ENCODE measurements at places on chromosomes 5 and 9. TPM values are rescaled to one million over a fixed set of nuclear protein-coding genes. Genes with fewer than 3 reads are reported as not detected.

- H3K36me3 ChIP-seq: peaks cover 38% of the 10 kb centered on the region
- DNase-seq: no peak
- H3K27me3 ChIP-seq: no peaks in the 10 kb centered on the region
- H3K4me3 ChIP-seq: no peak overlapping the region
Measured at GRCh38 chr5:177538876-177539275, 15.5 kb downstream of the FAM193B start.

GRCh38 chr9:107751567-107752210, 262.1 kb upstream of the KLF4 start:
- H3K27ac ChIP-seq: no peak overlapping the region
- no peaks in the 10 kb centered on the region for H3K4me1 ChIP-seq
- no peaks in the 10 kb centered on the region for H3K27me3 ChIP-seq

DNA sequence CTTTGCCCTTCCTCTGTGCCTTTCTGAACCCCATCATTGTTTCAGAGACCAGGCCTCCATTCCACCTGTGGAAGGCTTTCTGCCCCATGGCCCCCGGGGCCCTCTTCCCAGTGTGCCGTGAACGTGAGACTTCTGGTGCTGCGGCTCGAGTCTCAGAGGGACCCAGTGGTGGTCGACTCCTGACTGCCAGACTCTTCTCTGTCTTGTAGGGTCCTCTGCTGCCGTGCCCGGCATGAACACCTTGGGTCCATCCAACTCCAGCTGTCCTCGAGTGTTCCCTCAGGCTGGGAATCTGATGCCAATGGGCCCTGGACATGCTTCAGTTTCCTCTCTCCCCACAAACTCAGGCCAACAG, 20.1 kb upstream of the LTC4S start:
- no peak overlapping the region for H3K4me3 ChIP-seq
- H3K27ac ChIP-seq: no peak overlapping the region
- H3K4me1 ChIP-seq: peaks cover 8% of the 10 kb centered on the region
- DNase-seq: no peak

DNA sequence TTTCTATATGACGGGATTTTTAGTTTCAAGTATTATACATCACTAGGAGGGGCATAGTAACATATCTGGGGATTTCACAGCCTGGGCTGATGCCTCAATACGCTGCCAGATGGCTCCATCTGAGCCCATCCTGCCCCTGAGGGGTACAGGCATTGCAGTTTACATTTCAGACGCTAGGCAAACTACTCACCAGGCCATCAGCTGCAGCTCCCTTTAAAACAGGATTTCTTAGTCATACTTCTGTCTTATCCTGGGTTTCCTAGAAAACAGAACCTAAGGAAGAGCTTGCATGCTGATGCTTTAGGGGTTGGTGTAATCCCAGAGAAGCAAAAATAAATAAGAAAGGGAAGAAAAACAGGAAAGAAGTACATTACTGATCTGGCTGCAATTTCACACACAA, 372.8 kb upstream of the PIK3R1 start:
- no peak for DNase-seq
- H3K27me3 ChIP-seq: peaks cover 3% of the 10 kb centered on the region
- H3K4me1 ChIP-seq: no peaks in the 10 kb centered on the region

- no peak overlapping the region for H3K4me3 ChIP-seq
- no peaks in the 10 kb centered on the region for H3K36me3 ChIP-seq
- DNase-seq: no peak
- H3K27me3 ChIP-seq: no peaks in the 10 kb centered on the region
- no peaks in the 10 kb centered on the region for H3K4me1 ChIP-seq
Measured at GRCh38 chr5:78610163-78610583, 38.4 kb downstream of the LHFPL2 start.

DNA sequence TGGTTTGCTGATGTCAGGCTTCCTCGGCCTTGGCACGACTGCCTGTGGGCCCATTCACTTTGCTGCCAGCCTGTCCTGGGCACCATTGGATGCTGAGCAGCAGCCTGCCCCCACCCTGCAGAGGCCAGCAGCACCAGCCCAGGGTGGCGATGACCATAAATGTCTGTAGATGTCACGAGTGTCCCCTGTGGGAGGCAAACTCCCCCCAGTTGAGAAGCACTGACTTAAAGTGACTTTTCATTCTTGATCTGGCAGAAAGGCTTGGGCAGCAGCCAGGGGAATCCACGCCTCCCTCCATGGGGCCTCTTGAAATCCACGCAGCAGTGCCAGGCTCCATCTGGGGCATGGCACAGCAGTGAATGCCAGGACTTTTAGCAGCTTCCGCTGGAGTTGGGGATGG, 21.8 kb downstream of the IRX4 start:
- no peaks in the 10 kb centered on the region for H3K27me3 ChIP-seq
- no peak overlapping the region for H3K4me3 ChIP-seq
- H3K4me1 ChIP-seq: no peaks in the 10 kb centered on the region
- no peak for DNase-seq
- H3K27ac ChIP-seq: no peak overlapping the region

DNA sequence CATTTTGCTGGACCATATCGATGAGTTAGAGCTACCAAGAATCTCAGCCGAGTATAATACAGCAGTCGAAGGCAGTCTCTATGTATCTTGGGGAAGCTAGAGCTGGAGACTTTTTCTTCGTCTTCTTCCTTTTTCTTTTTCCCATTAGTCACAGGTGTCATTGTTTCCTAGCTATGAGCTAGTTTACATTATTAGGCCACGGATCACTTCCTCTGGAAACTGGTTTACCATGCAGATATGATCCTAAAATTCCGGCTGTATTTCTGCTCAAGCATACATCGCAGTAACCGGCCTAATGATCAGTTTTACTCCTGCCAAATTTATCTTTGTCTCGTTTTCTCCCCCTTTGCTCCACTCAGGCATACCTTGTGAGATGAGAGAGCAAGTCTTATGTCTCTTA, 312.8 kb downstream of the ARHGAP26 start:
- no peak overlapping the region for H3K27ac ChIP-seq
- no peak overlapping the region for H3K4me3 ChIP-seq
- no peak for DNase-seq
- H3K27me3 ChIP-seq: no peaks in the 10 kb centered on the region

DNA sequence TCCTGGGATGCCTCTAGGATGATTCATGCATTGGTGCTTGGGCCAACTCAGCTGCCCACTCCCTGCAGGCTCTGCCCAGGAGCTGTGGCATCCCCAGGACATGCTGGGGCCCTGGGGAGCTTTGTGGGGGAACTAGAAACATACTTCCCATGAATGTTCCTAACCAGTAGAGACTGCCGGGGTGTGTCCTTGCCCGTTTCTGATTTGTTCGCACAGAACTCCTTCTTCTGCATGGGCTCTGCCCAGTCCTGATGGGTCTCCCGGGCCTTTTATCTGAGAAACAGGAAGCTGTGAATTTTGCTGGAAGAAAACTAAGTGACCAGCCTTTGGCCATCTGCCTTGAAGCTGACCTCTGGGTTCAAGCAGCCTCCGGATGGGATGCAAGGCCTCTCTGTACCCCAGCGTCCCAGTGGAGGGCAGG, 71.6 kb upstream of the RNU6ATAC start:
- no peaks in the 10 kb centered on the region for H3K36me3 ChIP-seq
- DNase-seq: no peak
- no peak overlapping the region for H3K27ac ChIP-seq
- no peaks in the 10 kb centered on the region for H3K4me1 ChIP-seq

- no peaks in the 10 kb centered on the region for H3K27me3 ChIP-seq
- no peak overlapping the region for H3K4me3 ChIP-seq
- H3K36me3 ChIP-seq: no peaks in the 10 kb centered on the region
- H3K27ac ChIP-seq: no peak overlapping the region
- DNase-seq: no peak
- no peaks in the 10 kb centered on the region for H3K4me1 ChIP-seq
Measured at GRCh38 chr5:149012350-149012749, 50.5 kb downstream of the SH3TC2 start.

- H3K27ac ChIP-seq: no peak overlapping the region
- H3K4me1 ChIP-seq: no peaks in the 10 kb centered on the region
- H3K36me3 ChIP-seq: no peaks in the 10 kb centered on the region
Measured at GRCh38 chr5:167530548-167530947, 760.9 kb upstream of the WWC1 start.

The INSL4 gene
- total RNA-seq: not detected

The RNF20 gene
- 42.5 TPM for total RNA-seq

The NOP16 gene
- total RNA-seq: 6.4 TPM

The ADAMTSL2 gene
- total RNA-seq: not detected

The PPP3R2 gene
- not detected for total RNA-seq

The SLC34A3 gene
- not detected for total RNA-seq

The MLANA gene
- not detected for total RNA-seq
